Natural killer cell treated with Interleukin-12 subunit alpha and Interleukin-12 subunit beta and Interleukin-15 and Interleukin-18, amount 100 ng/mL, for 72 hours (primary cell): ENCODE measurements at places on chromosomes 5 and 9. TPM values are rescaled to one million over a fixed set of nuclear protein-coding genes. Genes with fewer than 3 reads are reported as not detected.

INSL4 gene
- total RNA-seq = not detected

IL3 gene
- total RNA-seq = 0.36 TPM

PSAT1 gene
- total RNA-seq = 51.8 TPM

WNT8A gene
- total RNA-seq = not detected

PCDHB11 gene
- total RNA-seq = not detected

SLC36A2 gene
- not detected for total RNA-seq

PCDHGB5 gene
- 2.8 TPM for total RNA-seq

ZFP2 gene
- 0.12 TPM for total RNA-seq

BHMT2 gene
- total RNA-seq = not detected

CCNJL gene
- 5.6 TPM for total RNA-seq

RAB14 gene
- 73.8 TPM for total RNA-seq

ZER1 gene
- 22.4 TPM for total RNA-seq

SERF1A gene
- total RNA-seq = 10.8 TPM

NDOR1 gene
- 33.0 TPM for total RNA-seq

CCNI2 gene
- 3.9 TPM for total RNA-seq

SMC2 gene
- 34.4 TPM for total RNA-seq

CXCL14 gene
- total RNA-seq = not detected

GDA gene
- total RNA-seq = not detected

EGR1 gene
- 8.5 TPM for total RNA-seq

ZFP37 gene
- 2.5 TPM for total RNA-seq

OBP2B gene
- total RNA-seq = not detected

CARTPT gene
- total RNA-seq = not detected

SPOCK1 gene
- not detected for total RNA-seq

NFX1 gene
- 41.6 TPM for total RNA-seq

PROB1 gene
- total RNA-seq = 6.6 TPM

PTPRD gene
- total RNA-seq = 3.7 TPM

PCDHGA6 gene
- total RNA-seq = 0.40 TPM

PARP8 gene
- 62.5 TPM for total RNA-seq

C9 gene
- not detected for total RNA-seq

PAIP1 gene
- total RNA-seq = 47.9 TPM

NEURL1B gene
- 0.36 TPM for total RNA-seq

GZMA gene
- total RNA-seq = 522 TPM

LCN15 gene
- not detected for total RNA-seq

FRMD3 gene
- 0.43 TPM for total RNA-seq

CDX1 gene
- not detected for total RNA-seq

PCDHGB1 gene
- 0.17 TPM for total RNA-seq

CCDC192 gene
- total RNA-seq = not detected

LCN2 gene
- not detected for total RNA-seq

GNE gene
- total RNA-seq = 22.9 TPM

MAMDC2 gene
- not detected for total RNA-seq

CEL gene
- 2.1 TPM for total RNA-seq

ARID3C gene
- 0.31 TPM for total RNA-seq

GRM6 gene
- total RNA-seq = not detected

ZNF462 gene
- total RNA-seq = not detected

LAMC3 gene
- not detected for total RNA-seq

MLLT3 gene
- total RNA-seq = 15.7 TPM

IL13 gene
- 8.4 TPM for total RNA-seq
